Osteoblast (primary cell): ENCODE measurements at places on chromosomes 2 and 18. TPM values are rescaled to one million over a fixed set of nuclear protein-coding genes. Genes with fewer than 3 reads are reported as not detected.
A peak's percentile ranks its signal among the peaks of the same experiment; 100 is the strongest.

DNA sequence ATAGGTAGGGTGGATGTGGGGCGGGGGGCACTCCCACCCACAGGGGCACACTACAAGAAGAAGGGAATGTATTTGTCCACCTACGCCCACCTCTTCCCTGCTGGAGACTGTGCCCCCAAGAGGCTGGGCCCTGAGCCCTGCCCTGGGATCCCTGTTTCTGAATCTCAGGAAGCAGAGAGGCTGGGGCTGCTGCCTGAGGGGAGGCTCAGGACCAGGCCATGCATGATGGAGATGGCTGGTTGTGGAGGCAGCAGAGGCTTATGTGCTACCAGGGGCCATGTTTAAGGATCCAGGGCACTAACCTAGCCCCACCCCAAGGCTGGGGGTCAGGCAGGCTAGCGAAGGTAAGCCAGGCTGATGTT, 81.1 kb upstream of the OTOF start:
- DNase-seq = peak; percentile 56

- no peak for DNase-seq
Observed at GRCh38 chr2:237601453-237602116, 11.1 kb upstream of the RAB17 start.

DNA sequence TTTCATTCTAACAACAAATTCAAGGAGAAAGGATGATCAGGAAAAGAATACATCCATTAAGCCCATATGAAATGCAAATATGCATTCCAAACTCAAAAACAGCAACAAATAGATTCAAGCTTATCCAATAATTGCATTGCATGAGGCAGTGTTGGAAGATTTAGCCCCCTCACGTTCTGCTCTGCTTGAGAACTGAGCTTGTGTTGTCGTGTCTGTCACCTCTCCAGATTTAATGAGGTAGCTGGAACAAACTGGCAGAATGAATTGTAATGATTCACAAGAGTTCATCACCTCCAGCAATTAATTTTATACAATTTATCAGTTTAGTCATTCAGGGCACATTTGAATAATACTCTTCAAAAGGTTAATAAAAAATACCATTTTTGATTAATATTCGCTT, 54.8 kb downstream of the AP1S3 start:
- no peak for DNase-seq

The CNGA3 gene
- 0.29 and 0.36 TPM in 2 replicates for total RNA-seq

- no peak for DNase-seq
Observed at GRCh38 chr2:75647771-75648170, 1.2 kb downstream of the MRPL19 start.

DNA sequence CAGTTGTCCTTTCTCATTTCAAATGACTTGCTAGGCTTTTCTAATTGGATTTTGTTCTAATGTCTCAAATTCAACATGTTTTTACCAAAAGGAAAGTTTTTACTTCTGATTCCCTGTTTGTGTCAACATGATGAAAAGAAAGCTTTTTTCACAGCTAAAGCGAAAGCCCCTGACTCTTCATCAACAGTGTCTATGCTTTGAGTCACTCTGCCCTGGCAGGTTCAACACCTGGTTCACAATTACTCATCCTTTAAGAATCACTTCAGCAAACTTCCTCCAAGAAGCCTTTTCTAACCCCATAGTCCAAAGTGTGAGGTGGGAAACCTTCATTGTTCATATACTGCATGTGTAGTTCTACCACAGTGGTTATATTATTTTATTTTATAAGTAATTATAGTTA, 7.6 kb upstream of the DSG2 start:
- no peak for DNase-seq
